ENCODE measurements at places on chromosomes 6 and 20. TPM values are rescaled to one million over a fixed set of nuclear protein-coding genes. Genes with fewer than 3 reads are reported as not detected.

DNA sequence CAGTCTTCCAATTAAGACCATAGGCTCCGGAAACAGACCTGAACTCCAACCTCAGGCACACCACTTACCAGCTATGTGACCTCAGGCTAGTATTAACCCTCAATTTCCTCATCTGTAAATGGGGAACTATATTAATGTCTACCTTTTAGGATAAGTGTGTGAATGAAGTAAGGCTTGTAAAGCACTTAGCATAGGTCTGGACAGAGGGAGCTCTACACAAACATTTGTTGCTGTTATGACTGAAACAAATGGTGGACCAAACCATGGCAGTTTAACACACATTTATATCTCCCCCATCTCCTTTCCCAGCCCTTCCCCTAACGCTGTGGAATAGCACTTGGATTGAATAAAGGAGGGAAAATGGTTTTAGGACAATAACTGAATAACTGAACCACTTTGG lies 48.7 kb downstream of the TSHZ2 start:
- no peak overlapping the region for H3K4me3 ChIP-seq
- no peak overlapping the region for H3K27ac ChIP-seq
- H3K27me3 ChIP-seq: no peaks in the 10 kb centered on the region
- no peaks in the 10 kb centered on the region for H3K36me3 ChIP-seq
- H3K4me1 ChIP-seq: no peaks in the 10 kb centered on the region

DNA sequence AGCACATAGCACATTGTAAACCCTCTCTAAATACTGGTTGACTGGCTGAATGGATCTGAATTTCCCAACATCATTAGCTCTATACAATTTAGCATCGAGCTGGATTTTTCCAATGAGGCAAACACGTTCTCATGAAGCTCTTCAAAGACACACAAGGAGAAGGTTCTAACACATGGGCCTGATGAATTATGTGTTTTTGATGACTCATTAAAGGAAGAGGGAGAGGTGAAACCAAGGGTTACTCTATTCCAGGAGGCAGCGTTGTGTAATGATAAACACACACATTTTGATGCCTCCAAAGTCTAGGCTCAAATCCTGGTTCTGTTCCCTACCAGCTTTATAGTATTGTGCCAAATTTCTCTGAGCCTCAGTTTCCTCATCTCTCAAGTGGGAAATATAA lies 84.3 kb downstream of the PFDN4 start:
- no peak overlapping the region for H3K27ac ChIP-seq
- no peaks in the 10 kb centered on the region for H3K27me3 ChIP-seq
- no peaks in the 10 kb centered on the region for H3K36me3 ChIP-seq
- H3K4me3 ChIP-seq: no peak overlapping the region
- H3K4me1 ChIP-seq: no peaks in the 10 kb centered on the region
- peak; percentile 76 for DNase-seq

HDDC2 gene
- total RNA-seq: 53.9 TPM

BTN1A1 gene
- not detected for total RNA-seq

TSBP1 gene
- total RNA-seq: not detected
